Dermis blood vessel endothelial cell (primary cell): ENCODE measurements at places on chromosomes 16 and 17. TPM values are rescaled to one million over a fixed set of nuclear protein-coding genes. Genes with fewer than 3 reads are reported as not detected.

DNA sequence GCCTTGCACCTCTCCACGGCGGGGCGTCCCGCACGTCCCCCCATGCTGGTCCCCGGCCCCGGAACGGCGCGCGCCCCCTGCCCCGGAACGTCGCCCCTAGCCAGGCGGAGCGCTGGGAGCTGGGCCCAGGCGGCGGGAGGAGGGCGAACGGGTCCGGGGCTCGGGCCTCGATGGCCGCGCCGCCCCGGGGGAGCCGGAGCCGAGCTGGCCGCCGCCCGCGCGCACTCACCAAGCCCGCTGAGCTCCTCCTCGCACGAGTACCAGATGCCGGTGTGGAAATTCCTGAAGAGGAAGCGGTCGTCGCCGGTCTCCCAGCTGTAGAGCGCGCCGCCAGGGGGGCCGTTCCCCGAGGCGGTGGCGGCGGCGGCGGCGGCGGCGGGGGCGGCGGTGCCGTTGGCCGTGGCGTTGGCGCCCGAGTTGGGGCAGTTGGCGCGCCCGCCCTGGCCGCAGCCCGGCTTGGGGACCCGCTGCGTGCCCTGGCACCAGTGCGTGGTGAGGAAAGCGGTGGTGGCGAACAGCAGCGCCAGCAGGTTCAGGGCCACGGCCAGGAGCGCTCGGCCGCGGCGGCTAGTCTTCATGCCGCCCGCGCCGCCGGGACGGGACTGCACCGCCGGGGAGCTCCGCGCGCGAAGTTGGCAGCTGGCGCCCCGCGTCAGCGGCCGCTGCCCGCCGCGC is 530 bp downstream of the GSG1L start:
- DNase-seq = peak; percentile 32

DNA sequence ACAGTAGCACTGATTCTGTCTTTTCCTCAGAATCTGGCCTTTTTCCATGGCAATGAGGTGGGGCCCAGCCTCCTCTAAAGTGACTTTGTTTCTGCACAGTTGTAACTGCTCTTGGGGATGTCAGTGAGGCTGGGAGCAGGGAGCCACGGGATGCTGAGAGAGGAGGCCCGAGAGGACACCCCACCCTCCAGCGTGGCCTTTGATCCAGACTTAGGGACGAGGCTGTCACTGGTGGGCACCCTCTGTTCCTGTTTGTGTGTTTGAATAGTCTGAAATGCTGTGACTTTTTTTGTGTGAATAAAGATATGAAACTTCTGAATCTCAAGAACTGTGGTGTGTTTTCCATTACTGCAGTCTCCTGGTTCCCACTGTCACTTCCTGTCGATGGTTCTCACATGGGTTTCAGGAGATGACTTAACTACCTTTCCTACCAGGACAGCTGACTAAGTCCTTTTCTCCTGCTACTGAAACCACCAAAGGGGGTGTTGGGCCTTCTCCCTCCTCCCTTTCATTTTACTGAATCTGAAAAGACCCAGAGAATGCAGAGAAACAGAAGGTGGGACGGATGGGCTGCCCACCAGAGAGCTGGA is 18.6 kb downstream of the KCTD2 start:
- peak; percentile 84 for DNase-seq

DNA sequence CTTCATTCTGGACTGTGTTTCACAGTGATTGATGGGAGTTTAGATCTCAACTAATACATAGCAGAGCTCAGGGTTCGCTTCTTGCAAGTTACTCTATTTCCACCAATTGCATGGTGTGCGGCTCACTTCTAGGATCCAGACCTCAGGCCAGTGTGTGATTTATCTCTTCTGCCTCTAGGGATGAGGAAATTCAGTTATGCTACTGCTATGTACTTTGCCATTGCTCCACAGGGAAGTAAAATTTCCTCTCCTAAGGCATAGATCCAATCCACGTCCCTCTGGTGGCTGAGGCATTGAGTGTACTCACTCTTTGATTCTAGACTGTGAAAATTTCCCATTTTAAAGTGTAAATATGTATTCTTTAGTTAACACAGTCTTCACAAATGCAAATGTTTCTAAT is 214.1 kb downstream of the HS3ST3B1 start:
- DNase-seq = no peak

GRCh38 chr17:68387435-68388218 is 69.7 kb downstream of the WIPI1 start:
- DNase-seq = no peak

- DNase-seq = peak; percentile 17
Measured at GRCh38 chr16:85354686-85355514, 242.6 kb upstream of the CIBAR2 start.

DNA sequence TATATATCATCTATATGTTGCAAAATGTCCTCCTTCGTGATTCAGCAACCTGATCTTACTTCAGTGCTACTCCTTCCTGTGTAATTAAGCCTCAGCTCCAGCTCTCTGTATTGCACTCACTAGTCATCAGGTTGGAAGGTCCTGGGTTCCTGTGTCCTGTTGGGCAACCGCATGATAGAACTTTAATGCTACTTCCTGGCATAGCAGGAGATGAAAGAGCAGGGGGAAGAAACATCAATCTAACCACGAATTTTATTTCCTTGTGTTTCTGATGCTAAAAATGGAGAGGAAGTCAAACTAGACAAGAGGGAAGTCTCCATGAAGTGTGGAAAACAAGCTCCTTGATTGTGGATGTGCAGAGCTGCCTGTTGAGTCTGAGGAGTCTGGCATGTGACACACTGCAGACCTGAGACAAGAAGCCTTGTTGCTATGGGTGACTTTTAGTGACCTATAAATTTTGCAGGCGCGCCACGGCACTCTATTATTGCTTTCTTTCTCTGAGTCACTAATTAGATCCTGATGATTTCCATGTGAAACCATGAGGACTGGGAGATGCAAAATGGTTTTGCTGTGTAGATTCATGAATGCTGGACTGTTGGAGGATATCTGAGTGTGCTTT is 25.6 kb downstream of the IGSF6 start:
- DNase-seq = peak; percentile 81

DNA sequence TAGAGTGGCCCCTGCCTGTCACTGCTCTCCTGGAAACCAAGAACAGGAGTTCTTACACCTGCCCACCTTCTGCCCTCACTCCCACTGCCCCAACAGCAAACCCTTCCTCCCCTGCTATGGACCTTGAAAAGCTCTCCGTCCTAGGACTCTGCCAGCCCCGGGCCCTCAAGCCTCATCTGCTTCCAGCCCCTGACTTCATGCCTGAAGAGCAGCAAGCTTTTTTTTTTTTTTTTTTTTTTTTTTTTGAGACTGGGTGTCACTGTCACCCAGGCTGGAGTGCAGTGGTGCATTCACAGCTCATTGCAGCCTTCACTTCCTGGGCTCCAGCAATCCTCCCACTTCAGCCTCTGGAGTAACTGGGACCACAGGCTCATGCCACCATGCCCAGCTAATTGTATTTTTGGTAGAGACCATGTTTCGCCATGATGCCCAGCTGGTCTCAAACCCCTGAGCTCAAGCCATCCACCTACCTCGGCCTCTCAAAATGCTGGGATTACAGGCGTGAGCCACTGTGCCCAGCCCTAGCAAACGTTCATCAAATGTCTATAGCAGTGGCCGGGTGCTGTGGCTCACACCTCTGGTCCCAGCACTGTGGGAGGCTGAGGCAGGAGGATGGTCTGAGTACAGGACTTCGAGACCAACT is 16.9 kb downstream of the CARHSP1 start:
- no peak for DNase-seq

DNA sequence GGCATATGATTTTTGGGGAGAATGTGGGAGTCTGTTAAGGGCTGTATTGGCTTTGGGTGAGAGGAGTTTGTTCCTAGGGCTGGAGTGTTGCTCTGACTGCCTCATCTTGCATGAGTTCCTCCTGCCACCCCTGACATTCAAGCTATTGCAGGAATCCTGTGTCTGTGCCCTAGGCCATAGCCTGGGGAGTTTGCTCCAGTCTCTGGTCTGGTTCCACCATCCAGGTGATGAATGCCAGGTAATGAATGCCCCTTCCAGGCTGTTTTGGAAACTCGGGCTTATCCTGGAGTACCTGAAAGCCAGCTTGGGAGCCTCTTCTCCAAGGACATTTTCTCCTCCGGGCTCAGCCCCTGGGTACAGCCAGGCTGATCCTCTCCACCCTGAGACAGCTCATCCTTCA is 117.0 kb upstream of the IRX3 start:
- no peak for DNase-seq

- peak; percentile 82 for DNase-seq
Measured at GRCh38 chr16:12340151-12340733, 363.7 kb downstream of the SNX29 start.

GRCh38 chr16:78672779-78673556 is 573.5 kb downstream of the WWOX start:
- DNase-seq = no peak

GRCh38 chr17:57255182-57255775 is 1.0 kb upstream of the MSI2 start:
- DNase-seq = no peak

- no peak for DNase-seq
Measured at GRCh38 chr16:55642611-55643010, 13.2 kb upstream of the SLC6A2 start.

GRCh38 chr16:84080813-84081212 is 35.9 kb downstream of the MBTPS1 start:
- DNase-seq = no peak

Gene ACSM2A
- under 0.01 TPM in 1 of 2 replicates, not detected in the other for total RNA-seq

Gene PDPR
- total RNA-seq = 53.1 and 61.6 TPM in 2 replicates

Gene KRTAP2-3
- not detected in 2 replicates for total RNA-seq

Gene ZNF688
- total RNA-seq = 10.6 and 10.9 TPM in 2 replicates

Gene NLRC3
- 2.0 and 9.5 TPM in 2 replicates for total RNA-seq
